ENCODE measurements at places on chromosomes 16 and 17. TPM values are rescaled to one million over a fixed set of nuclear protein-coding genes. Genes with fewer than 3 reads are reported as not detected.

Gene SDR42E1
- total RNA-seq, result 5.8 TPM

Gene VMO1
- total RNA-seq, result 0.40 TPM

DNA sequence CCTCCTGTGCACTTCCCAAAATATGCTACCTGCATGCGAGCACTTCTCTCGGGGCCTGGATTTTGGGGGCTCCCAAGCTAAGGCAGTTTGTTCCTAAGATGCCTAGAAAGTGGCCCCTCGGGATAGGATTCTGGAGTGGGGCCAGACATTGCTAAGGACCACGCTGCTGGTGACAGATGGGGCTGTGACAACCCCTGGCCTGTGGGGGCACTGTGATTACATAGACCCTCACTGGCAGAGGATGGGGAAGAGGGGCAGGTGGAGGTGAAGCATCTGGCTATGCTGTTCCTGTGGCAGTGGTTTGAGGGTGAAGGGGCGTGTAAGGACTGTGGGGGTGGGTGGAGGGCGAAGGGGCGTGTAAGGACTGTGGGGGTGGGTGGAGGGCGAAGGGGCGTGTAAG lies 128.4 kb downstream of the ENGASE start:
- peaks cover 3% of the 10 kb centered on the region for H3K27me3 ChIP-seq
- no peaks in the 10 kb centered on the region for H3K36me3 ChIP-seq
- H3K4me1 ChIP-seq, result no peaks in the 10 kb centered on the region
- no peak for DNase-seq
- H3K27ac ChIP-seq, result no peak overlapping the region
- no peak overlapping the region for H3K4me3 ChIP-seq

- H3K27ac ChIP-seq, result no peak overlapping the region
- no peaks in the 10 kb centered on the region for H3K4me1 ChIP-seq
- no peaks in the 10 kb centered on the region for H3K27me3 ChIP-seq
- DNase-seq, result no peak
- no peak overlapping the region for H3K4me3 ChIP-seq
These were observed 2231.0 kb downstream of the TP53TG3F start for GRCh38 chr16:35690413-35690812.

DNA sequence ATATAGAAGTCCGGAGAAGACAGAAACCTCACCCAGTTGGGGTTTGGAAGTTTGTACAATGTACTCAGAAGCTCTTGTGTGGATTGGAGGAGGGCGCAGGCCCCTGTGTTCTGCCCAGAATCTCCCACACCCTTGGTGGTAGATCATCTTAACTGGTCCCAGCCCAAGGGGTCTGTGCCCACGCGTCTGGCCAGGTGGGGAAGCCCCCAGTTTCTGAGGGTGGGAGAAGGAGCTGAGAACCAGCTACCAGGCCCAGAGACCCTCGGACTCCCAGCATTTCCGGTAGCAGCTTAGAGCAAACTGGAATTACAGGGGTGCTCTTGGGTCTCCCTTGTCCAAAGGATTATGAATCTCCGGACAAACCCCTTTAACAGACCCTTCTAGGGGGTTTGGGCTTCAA lies 2.3 kb upstream of the PPP1R9B start:
- H3K4me3 ChIP-seq, result no peak overlapping the region
- H3K27ac ChIP-seq, result no peak overlapping the region
- H3K27me3 ChIP-seq, result no peaks in the 10 kb centered on the region
- peaks cover 20% of the 10 kb centered on the region for H3K36me3 ChIP-seq

DNA sequence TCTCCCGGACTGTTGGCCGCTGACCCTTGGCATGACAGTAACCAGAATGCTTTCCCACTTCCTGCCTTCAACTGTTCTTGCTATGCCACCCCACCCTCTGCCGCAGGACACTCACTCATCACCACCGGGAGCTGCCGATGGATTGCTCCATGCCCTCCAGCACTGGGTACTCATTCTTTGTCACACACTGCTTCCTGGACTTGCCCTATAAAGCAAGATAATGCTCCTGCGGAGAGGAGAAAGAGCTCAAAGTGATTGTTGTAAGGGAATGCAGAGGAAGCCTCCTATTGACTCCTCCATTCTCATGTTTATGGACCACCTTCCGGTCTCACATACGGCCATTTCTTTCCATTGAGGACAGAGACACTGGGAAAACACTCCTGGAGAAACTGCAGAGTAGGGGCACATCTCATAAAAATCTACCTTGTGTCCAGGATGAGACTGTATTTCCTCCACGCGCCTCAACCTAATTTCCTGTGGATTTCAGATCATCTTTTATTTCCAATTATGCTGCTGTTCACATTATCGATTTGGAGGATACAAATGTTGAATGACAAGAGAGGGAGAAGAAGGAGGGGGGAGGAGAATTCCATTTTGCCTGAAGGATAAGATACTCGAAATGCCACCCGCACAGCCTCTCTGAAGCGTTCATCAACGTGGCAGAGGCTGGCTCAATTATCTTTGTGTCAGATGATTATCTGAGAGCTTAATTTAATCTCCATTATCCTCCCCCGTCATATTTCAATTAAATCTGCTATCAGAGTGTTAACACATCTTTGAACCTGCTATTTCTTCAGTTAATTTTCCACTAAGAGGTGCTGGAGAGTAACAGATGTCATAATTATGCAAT lies 486.1 kb upstream of the SALL1 start:
- no peak for DNase-seq
- no peaks in the 10 kb centered on the region for H3K36me3 ChIP-seq
- no peak overlapping the region for H3K4me3 ChIP-seq
- H3K27ac ChIP-seq, result no peak overlapping the region

DNA sequence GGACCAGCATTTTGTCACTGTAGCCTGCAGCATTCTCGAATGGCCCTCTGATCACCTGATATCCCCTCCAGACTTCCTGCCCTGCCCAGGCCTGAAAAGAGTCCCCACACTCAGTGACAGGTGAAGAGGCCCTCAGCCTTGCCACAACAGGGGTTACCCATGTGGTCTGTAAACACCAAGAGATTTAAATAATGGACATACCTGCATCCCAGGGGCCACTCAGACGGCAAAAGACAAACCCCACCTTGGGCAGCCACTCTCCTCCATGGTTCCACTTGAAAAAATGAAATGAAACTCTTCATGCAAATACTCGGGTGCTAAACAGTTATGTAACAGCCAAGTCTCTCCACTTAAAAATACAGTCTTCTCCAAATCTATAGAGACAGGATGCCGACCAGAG lies 22.9 kb upstream of the PECAM1 start:
- no peak overlapping the region for H3K4me3 ChIP-seq
- H3K27me3 ChIP-seq, result peaks cover 3% of the 10 kb centered on the region
- no peak overlapping the region for H3K27ac ChIP-seq

GRCh38 chr17:15966183-15966878 lies 21.4 kb downstream of the ADORA2B start:
- no peaks in the 10 kb centered on the region for H3K36me3 ChIP-seq
- H3K27me3 ChIP-seq, result peaks cover 51% of the 10 kb centered on the region
- peaks cover 3% of the 10 kb centered on the region for H3K4me1 ChIP-seq

DNA sequence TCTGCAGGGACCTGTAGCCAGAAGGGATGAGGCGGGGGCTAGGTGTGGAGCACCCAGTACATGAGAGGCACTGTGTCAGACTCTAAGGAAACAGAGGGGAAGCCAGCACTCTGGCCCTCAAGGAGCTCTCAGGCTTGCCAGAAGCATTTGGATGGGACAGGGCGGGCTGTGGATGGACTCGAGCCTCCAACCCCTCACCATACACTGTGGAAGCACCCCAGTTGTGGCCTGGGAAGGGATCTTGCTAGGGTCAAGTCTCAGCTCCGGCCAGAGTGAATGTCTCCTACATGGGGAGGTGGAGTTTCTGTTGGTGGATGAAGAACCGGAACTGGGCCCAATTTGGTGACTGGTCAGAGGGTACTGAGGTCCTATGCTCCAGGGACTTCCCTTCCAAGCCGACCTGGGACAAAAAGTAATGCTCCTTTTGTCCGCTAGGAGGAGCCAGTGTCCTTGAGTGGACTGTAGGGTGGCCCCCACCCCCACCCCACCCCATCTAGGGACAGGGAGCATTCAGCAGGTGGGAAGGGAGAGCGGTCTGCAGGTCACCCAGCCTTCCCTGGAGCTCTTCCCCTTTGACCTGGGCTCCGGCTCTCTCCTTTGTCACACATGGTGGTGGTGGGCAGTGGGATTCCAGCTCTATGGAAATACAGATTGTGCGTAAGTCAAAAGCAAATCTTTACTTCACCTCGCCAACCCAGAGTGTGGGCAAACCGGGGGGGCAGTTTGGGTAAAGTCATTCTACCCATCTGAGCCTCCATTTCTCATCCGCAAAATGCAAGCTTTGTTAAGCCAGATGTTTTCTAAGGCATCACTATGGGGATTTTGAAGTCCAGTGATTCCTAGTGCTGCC lies 20.4 kb upstream of the PHB1 start:
- no peaks in the 10 kb centered on the region for H3K36me3 ChIP-seq
- H3K4me3 ChIP-seq, result no peak overlapping the region
- DNase-seq, result peak; percentile 41
- H3K27me3 ChIP-seq, result peaks cover 41% of the 10 kb centered on the region
- no peaks in the 10 kb centered on the region for H3K4me1 ChIP-seq
